ENCODE measurements at places on chromosomes 5 and 9.
A peak's percentile ranks its signal among the peaks of the same experiment; 100 is the strongest.

DNA sequence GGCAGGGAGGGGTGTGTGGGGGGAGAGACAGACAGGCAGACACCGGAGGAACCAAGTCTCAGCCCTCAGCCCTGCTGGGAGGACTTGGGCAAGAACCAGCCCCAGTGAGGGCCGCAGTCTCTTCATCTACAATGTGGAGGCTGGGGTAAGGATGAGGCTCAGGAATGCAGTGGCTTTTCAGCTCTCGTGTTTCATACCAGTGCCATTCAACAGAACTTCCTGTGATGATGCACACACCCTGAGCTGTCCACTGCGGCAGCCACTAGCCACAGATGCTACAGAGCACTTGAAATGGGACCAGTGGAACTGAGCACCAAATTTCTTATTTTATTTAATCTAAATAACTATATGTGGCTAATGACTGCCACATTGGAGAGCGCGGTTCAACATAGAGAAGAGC, 10.7 kb downstream of the CAMK2A start:
- peak; percentile 90 for DNase-seq

- DNase-seq, result no peak
Measured at GRCh38 chr5:171644536-171644935, 141.1 kb upstream of the SMIM23 start.

DNA sequence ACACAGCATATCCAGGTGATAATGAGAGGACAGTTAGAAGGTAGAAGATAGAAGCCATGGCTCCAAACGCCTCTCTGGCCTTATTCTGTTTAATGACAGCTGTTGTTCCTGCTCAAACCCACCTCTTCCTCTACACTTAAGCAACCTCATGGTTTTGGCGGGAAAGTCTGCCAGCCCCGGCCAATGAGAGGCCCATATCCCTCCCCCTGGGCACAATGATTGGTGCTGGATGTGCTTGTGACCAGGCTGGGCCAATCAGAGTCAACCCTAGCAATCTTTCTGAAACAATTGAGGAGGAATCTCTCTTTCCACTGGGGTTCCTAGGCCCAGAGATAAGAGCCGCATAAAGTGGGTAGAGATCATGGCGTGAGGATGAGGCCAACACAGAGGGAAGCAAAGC, 4.8 kb upstream of the GFI1B start:
- DNase-seq, result no peak

DNA sequence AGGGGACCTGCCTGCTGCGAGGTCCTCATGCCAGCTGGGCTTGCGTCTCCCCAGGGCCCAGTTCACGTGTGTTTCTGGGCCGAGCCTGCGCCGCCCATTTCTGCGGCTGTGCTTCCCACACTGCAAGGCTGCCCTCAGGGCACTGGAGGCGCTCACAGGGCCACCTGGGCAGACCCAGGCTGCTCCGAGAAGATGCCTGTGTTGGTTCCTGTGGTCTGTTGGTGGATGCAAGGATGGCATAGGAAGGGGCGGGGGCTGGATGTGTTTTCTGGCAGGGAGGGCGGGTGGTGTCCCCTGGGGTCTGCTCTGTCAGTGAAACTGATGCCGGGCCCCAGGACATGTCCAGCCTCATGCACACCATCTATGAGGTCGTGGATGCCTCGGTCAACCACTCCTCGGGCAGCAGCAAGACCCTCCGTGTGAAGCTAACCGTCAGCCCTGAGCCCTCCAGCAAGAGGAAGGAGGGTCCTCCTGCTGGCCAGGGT, 25.9 kb downstream of the NKD2 start:
- DNase-seq, result no peak

DNA sequence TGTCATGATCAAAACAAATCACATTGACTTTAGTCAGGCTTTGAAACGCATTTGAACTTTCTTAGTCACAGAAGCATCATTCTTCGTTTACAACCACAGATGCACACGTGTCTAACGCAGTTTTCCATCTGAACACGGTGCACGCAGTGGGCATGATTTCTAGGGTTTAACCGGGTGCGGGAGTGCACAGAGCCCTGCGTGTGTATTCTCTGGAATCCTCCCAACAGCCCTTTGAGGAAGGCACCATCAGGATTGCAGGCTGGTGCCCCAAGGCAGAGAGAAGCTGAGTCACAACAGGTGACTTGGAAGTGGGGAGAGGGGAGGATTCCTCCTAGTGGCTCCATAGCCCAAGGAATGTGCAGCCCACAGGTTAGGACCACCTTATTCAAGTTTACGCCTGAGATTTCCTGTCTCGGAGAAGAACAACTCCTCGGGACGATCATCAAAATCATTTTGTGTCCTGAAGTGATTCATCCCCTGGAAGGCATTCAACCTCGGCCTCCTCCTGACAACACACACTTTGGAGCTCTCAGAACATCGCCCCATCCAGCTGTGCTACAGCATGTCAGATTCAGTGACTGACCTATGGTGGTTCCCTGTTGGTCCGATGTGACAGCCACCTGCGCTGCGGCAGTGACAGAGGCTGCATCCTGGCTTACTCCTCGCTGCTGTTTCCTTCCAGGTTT, 13.1 kb downstream of the ROPN1L start:
- DNase-seq, result peak; percentile 67

GRCh38 chr9:125513668-125514413, 193.2 kb downstream of the MAPKAP1 start:
- DNase-seq, result peak; percentile 88

- DNase-seq, result no peak
Measured at GRCh38 chr5:87886164-87886563, 382.5 kb downstream of the TMEM161B start.

DNA sequence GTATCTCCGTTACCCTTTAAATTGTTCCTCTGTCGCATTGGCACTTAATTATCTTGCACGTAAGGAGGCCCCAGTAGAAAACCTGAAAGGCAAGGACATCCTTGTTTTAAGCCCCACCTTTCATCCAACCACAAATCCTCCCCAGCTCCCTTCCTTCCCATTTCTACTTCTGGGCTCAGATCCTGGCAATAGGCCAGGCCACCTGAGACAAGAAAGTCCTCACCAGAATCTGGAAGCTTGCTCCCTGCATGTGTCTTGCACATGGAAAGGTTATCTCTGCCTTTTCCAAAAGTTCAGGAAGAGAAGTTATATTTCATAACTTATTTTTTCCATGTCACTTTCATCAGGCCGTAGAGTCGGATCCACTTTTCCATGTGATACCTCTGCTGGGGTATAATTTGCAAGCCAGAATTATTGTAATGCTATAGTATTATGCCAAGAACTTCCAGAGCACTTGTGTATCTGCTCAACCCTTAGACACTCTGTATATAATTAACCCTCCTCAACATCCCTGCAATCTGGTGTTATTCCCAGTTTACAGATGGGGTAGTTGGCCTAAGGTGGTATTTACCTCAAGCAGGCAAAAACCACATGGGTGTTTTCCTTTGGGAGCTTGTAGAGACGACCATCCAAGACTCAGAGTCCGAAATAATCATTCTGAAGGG, 2.6 kb upstream of the SHB start:
- no peak for DNase-seq

GRCh38 chr9:69946800-69947437, 96.7 kb upstream of the MAMDC2 start:
- DNase-seq, result peak; percentile 88

DNA sequence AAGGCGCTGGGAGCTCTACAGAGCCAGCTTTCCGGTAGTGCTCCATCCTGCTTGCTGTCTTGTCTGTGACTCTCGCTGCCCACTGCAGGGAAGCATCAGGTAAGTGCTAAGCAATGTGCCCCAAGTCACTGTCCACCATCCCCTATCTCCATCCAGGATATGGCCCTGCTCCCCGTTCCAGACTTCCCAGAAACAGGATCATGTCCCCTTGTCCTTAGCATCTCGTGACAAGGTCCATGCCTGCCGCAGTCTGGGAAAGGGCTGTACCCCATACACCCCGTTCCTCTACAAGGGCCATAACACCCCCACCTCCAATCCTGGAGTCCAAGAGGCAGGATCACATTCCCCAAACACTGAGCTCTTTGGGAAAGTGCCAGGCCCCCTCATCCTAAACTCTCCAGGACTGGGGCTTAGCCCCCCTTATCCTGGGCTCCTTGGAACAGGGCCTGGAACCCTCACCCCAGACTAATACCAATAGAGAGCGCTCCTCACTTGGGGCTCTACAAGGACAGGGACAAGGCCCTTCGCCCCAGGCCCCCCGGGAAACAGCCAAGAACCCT, 566 bp downstream of the RPP25L start:
- DNase-seq, result no peak

All from astrocyte (in vitro differentiated cells and primary cell).